ENCODE measurements at places on chromosomes 3 and 15.

GRCh38 chr3:99716463-99716995 lies 78.1 kb downstream of the COL8A1 start:
- DNase-seq: no peak

GRCh38 chr3:73753985-73754384 lies 129.2 kb upstream of the PDZRN3 start:
- DNase-seq: no peak

GRCh38 chr3:146705225-146705624 lies 100.1 kb upstream of the PLSCR5 start:
- DNase-seq: no peak

DNA sequence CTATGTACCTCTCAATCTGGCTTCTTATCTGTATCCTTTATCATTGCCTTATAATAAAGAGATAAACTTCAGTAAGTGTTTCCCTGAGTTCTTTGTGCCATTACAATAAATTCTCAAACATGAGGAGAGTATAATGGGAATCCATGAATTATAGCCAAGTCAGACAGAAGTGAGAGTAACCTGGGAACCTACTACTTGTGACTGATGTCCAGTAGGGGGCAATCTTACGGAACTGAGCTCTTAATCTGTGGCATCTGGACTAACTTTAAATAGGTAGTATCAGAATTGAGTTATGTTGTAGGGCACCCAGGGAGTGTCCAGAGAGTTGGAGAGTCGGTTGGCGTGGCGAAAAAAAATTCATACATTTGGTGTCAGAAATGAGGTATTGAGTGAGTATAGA lies 542.6 kb downstream of the ZBBX start:
- peak; percentile 12 for DNase-seq

- no peak for DNase-seq
Measured at GRCh38 chr3:116639641-116640040, 69.9 kb upstream of the TUSC7 start.

Measured in renal cortex interstitium (tissue), 15 donors.